ENCODE measurements at places on chromosomes 12 and 14. TPM values are rescaled to one million over a fixed set of nuclear protein-coding genes. Genes with fewer than 3 reads are reported as not detected.
A peak's percentile ranks its signal among the peaks of the same experiment; 100 is the strongest.

DNA sequence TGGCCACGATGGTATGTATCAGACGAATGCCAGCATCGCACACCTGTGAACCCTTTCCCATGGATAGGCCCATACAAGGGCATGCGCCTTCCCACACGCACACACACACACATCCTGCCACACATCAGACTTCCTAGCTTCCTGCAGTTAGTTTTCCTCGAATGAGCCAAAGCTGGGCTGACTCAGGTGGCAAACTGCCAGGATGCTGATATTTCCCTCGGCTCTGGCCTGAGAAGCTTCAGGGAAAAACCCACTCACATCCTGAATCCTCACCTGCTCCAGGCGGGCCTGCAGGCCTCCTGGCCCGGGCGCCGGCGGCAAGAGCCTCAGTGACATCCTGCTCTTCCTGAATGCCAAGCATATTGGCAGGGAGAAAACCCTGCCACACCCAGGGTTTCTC, 22.4 kb downstream of the CALM1 start:
- peak; percentile 71 for DNase-seq

Gene DENR
- total RNA-seq, result 23.2 TPM

Gene ADAM20
- total RNA-seq, result 0.57 TPM

Gene RFX4
- total RNA-seq, result not detected
